Stimulated activated CD4-positive, alpha-beta T cell treated with anti-CD3 and anti-CD28 coated beads, TNF-alpha, amount 100 ng/mL, for 1 hour (primary cell): ENCODE measurements at places on chromosomes 16 and 17.
A peak's percentile ranks its signal among the peaks of the same experiment; 100 is the strongest.

DNA sequence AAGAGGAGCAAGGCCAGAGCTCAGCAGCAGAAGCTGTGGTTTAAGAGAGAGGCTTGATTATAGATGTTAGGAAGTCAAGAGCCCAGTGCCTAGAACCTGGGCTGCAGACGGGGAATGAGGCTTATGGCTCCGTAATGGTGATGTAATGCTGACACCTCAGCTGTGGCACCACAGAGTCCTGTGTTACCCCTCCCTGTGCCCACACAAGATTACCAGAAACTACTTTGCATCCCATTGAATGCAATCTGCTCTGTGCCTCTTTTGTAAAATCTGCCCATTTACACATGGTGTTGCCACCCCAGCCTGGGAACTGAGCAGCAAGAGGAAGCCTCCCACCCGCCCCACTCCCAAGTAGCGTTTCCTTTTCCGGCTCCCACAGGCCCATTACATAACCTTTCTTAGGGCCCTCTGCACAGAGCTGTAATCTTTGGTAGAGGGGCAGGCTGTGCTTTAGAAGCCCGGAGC lies 57.0 kb downstream of the PITPNC1 start:
- DNase-seq: no peak

DNA sequence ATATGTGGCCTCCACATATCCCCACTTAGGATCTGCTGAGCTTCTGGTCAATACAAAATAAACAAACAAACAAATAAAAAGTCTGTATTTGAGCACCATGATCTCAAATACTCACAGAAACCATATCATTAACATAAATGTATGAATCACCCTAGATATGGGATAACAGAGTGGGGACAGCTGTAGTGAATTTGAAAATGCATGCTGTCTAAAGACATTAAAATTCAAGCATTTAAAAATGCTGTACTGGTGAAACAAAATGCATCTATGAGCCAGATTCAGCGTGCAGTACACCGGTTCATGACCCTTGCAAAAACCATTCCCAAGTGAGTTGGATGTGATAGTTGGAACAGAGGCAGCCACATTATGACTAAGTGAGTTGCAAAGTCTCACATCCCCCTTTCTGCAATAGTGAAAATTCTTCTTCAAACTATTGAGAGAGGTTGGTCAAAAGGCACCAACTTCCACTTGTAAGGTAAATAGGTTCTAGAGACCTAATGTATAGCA lies 12.3 kb downstream of the GRIN2A start:
- DNase-seq: no peak

DNA sequence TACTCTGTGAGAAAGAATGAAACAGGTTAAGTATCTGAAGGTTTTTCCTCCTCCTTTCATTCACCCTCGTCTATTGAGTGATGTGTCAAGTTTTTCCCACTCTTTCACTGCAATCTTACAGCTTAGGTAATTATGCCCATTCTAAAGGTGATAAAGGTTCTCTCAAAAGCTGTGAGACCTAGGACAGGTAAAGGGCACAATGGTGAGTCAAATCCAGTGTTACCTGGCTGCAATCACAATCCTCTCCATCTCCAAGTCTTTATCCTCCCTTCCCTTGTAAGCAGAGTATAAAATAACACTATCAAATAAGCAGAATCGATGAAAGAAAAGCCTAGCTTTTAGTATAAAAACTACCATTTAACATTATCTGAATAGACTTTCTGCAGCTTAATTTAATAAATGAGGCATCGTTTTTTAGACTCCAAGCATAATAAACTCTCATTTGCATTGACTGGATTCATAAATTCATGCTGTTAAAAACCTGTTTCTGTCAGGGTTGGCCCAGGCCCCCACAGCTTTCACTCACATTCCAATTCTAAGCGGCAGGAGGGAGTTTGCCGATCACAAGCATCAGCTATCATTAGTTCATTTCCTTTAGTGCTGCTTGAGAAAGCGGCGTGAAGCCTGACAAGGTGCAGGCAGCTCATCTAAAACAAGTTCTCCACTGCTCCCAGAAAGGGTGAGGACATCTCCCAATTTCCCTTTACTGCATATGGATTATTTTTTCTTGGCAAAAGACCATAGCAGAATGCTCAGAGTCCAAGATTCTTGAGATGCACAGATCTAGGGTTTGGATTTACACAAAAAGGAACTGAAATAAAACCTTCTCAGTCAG lies 67.8 kb downstream of the CDH8 start:
- DNase-seq: no peak

GRCh38 chr16:66678337-66678736 lies 18.2 kb downstream of the CMTM4 start:
- no peak for DNase-seq

DNA sequence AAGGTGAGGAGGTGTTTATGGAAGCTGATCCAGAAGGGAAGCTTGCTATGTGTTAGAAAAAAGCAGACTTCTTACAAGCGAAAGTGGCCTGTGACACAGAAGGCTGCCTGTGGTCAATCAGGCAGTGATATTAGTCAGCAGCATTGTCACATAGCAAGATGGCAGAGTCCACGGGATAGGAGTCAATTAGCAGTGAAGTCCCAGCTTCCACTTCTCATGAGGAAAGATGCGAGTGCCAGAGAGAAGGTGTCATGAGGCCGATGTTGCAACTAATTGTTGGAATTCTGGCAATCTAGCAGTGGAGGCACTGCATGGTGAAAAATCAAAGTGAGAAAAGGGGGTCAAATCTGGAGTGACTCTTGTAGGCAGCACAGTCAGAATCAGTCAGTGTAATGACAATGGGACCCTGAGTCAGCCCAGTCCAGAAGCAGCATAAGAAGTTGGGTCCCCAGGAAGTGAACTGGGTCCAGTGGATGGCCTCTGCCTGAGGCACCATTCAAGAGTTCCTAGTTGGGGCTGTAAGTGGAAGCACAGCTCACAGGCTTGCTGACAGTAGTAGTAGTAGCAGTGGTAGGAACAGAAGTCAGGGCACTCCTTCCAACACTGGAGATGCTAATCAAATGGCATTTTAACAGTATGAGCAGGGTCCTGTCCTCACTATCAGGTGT lies 85.1 kb downstream of the TNFRSF13B start:
- no peak for DNase-seq

DNA sequence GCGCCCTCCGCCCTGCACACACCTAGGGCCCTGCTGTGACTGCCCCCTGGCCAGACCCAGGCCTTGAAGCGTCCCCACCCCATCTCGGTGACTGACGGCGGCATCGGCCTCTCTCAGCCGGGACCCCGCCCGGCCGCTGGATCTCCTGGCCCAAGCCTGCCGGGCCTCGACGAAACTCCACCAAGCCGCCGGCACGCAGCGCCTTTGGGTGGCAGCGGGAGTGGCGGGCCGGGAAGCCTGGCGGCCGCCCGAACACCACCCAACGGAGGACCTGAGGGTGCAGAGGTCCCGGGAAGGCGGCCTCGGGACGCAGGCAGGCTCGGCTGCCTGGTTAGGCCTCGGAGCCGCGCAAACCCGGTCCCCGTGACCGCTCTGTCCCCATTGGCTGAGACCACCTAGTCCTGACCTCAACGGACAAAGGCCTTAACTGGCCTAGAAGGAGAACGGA lies 12.0 kb upstream of the TMEM97 start:
- DNase-seq: no peak

DNA sequence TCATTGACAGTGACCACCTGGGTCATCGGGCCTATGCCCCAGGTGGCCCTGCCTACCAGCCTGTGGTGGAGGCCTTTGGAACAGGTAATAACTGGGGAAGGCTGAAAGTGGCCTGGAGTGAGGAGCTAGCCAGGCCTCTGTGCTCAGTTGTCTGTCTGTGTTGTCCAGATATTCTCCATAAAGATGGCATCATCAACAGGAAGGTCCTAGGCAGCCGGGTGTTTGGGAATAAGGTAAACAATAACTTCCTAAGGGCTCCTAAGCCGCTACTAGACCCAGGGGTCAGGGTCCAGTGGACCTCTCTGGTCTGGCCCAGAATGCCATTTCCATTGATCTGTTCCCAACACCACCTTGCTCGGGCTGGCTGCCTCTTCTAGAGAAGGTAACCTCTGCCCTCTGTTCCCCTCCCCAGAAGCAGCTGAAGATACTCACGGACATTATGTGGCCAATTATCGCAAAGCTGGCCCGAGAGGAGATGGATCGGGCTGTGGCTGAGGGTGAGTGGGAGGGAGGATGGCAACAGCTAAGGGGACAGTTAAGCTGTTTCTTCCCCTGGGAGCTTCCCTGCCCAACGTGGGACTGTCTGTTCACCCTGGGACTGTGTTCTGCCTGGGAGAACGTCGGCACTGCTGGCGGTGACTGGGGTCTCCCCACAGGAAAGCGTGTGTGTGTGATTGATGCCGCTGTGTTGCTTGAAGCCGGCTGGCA lies 1.9 kb upstream of the MLX start:
- no peak for DNase-seq

DNA sequence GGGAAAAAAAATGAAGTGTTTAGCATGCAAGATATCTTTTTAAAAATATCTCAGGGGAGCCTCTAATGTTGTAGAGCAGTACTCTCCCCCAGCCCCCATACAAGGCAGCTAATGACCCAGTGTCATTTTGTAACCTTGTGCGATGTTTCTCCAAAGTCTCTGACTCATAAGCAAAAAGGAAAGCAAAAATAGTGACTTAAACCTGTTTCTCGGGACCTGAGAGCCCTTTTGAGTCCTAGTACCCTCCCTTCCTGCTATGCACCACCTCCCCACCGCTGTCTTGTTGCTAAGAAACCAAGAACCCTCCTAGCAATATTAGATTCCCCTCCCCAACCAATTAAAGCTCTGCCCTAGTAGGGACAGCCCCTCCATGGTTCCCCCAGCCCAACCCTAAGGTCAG lies 2.8 kb downstream of the MYCBPAP start:
- no peak for DNase-seq

- peak; percentile 56 for DNase-seq
These were observed 37.2 kb upstream of the RGS9 start for GRCh38 chr17:65099941-65100315.

- no peak for DNase-seq
These were observed 752 bp downstream of the TBC1D24 start for GRCh38 chr16:2475413-2476344.

DNA sequence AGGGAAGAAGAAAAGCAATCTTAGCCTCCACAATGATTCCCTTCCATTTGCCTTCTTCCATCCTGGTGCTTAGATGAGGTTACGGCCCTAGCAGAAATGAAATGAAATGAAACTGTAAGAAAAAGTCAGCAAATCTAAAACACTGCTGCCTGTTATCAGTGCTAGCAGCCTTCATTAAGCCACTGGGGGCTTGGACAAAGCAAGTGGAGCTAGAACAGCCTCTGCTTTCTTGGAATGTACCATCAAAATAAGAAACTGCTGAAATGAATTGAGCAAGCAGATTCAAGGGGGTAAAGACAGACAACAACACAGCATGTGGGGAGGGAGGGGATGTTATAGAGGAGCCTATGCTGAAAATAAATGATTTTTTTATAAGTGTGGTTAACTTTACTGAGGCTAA lies 5.1 kb downstream of the ANKFN1 start:
- DNase-seq: no peak

- DNase-seq: no peak
These were observed 367.2 kb downstream of the CDH13 start for GRCh38 chr16:82993926-82994325.

GRCh38 chr17:27960183-27960849 lies 67.2 kb upstream of the LYRM9 start:
- no peak for DNase-seq

DNA sequence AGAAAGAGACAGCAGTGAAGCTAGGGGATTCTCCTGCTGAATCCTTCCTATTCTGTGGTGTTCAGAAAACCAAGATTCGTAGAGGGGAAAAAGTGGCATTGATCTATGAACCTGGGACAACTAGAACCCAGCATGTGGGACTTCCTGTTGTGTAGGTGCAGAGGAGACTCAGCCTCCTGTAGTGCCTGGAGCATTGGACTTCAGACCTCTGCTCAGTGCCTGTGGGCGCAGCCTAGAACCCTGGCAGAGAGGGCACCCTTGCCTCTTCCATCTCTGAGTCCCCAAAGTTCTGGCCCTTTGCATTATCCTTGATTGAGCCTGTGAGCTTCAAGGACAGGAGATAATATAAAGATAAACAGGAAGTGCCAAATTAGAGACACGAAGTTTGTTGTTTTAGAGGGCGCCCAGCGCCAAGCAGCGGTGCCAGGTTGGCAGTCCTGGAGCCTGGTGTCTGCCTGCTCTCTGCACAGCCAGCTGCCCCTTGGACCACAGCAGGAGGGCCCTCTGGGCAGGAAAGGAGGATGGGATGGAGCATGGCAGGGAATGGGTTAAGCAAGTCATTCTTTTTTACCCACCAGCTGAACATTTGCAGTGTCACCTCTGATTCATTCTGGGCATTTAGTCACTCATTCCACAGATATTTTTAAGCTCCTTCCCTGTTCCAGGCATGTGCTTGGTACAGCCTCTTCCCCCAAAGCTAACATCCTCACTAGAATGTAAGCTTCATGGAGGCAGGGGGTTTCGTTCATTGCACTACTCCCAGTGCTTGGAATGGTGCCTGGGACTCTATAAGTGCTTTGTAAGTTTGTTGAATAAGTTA lies 11.9 kb upstream of the SP6 start:
- DNase-seq: no peak

- no peak for DNase-seq
These were observed 21.5 kb downstream of the LDAF1 start for GRCh38 chr16:21179983-21180365.

- no peak for DNase-seq
These were observed 74.3 kb downstream of the DYNLRB2 start for GRCh38 chr16:80614908-80615671.

- no peak for DNase-seq
These were observed 482 bp upstream of the SLC16A3 start for GRCh38 chr17:82228278-82228841.

DNA sequence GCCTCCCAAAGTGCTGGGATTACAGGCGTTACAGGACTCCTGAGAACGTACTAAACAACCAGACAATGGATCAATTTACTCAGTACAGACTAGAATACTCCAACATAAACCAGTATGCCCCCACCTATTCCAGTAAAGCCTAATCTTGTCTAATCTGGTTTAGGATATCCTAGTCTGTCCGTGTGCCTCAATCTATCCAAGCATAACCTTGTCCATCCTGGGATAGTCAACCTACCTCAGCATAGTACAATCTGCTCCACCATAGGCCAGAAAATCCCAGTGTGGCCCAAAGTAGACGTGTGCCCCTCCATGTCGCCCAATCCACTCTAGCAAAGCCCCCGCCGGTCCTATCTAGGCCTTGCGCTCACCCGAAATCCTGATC lies 625 bp downstream of the DVL2 start:
- no peak for DNase-seq

- no peak for DNase-seq
These were observed 158.2 kb upstream of the MAF start for GRCh38 chr16:79758615-79759346.

DNA sequence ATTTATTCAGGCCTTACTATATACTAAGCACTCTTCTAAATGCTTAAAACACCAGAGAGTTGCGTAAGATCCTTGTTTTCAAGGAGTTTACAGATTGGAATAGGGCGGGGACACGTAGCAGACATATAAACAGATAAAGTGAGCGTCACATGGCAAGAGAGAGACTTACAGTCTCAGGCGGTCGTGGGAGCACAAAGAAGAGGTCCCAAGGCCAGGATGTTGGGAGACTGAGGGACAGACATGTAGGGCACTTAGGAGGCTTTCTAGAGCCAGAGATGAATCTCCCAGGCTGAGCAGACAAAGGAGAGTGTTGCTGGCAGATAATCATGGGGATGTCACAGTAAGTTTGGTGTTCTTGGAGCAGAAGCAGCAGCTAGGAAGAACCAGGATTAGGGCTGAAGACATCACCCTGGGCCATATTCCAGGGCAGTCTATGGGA lies 119.1 kb upstream of the ANKFN1 start:
- DNase-seq: no peak

GRCh38 chr17:29623283-29623647 lies 553 bp upstream of the CORO6 start:
- DNase-seq: no peak

- no peak for DNase-seq
These were observed 149.9 kb downstream of the RGS9 start for GRCh38 chr17:65287040-65287439.
